Activated CD4-positive, alpha-beta T cell treated with anti-CD3 and anti-CD28 coated beads, Interleukin-2, amount 50 U/mL, for 4 hours (primary cell): ENCODE measurements at places on chromosomes 16 and 17.

GRCh38 chr16:11980136-11980844 is 3.8 kb downstream of the SNX29 start:
- DNase-seq = no peak

GRCh38 chr17:15431196-15431595 is 36.2 kb downstream of the CDRT4 start:
- no peak for DNase-seq

DNA sequence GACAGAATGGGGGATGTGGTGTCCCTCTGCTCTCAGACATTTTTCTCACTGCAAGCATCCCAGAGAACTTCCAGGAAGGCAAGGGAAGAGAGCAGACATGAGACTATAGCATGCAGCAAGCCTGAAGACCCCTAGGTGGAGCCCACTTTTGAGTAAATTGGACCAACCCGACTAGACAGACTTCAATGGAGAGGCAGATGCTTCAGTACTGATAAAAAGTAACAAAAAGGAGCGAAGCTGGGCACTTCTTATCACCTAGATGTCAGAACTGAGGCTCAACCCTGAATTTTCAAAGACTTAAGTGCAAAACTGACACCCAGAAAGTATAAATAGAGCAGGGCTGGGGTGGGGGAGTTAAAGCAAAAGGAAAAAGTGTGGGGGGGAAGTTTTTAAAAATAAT is 130.8 kb downstream of the PMP22 start:
- DNase-seq = no peak

- no peak for DNase-seq
These were observed 61.7 kb upstream of the ZNF469 start for GRCh38 chr16:88320947-88321634.

DNA sequence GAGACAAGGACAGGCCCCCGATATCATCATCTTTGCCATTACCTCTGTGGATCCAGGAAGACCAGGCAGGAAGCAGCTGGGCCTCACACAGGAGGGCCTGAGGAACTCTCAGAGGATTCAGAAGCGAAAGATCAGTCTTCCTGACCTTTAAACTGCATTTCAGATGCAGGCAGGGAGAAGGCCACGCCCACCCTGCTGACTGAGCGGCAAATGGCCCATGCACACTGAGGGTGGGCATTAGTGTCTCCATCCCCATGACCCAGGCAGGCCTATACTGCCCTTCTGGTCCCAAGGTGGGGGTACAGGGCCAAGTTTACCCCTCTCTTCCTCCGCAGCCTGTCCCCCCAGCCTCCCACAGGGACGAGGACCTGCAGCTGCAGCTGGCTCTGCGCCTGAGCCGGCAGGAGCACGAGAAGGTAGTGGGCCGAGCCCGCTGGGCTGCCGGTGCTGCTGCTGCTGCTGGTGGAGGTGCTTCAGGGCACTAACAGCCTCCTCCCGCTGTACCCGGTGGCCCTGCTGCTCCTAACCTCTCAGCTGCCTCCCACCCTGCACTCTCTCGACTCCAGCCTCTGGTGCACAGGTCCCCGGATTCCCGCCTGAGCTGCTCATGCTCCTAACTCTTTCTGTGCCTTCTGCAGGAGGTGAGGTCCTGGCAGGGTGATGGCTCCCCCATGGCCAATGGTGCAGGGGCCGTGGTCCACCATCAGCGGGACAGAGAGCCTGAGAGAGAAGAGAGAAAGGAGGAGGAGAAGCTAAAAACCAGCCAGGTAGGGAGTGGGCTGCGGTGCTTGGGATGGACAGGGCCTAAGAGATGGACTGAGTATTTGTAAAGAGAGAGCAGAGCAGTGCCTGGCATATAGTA is 6.2 kb downstream of the EPN3 start:
- DNase-seq = no peak

GRCh38 chr17:17166446-17166845 is 39.7 kb downstream of the PLD6 start:
- DNase-seq = no peak

- no peak for DNase-seq
These were observed 1.4 kb downstream of the MEIOB start for GRCh38 chr16:1870365-1871082.

DNA sequence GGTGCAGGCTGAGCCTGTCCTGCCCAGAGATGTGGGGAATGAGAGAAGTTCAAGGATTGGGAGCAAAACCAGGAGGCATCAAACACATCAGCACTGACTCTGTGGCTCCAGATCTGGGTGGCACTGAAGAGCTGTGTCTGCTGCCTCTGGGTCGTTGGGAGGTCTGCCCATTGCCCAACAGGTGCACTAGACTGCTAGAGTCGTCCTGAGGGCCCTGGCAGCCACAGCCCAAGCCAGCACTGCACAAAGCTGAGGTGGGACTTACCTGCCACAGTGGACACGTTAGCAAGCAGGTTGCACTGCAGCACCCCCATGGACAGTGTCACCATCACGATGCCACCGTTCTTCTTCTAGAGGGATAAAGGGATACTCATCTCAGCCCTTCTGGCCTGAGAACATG is 3.3 kb downstream of the DPEP3 start:
- DNase-seq = no peak

GRCh38 chr17:18257268-18257981 is 1.1 kb downstream of the FLII start:
- no peak for DNase-seq

- peak; percentile 52 for DNase-seq
These were observed 40.7 kb upstream of the ANKFY1 start for GRCh38 chr17:4304417-4305027.

- DNase-seq = no peak
These were observed 34.9 kb upstream of the ARL4D start for GRCh38 chr17:43363926-43364285.

GRCh38 chr16:31063843-31064611 is 10.0 kb downstream of the ZNF668 start:
- no peak for DNase-seq

GRCh38 chr17:30314474-30314873 is 19.4 kb downstream of the TMIGD1 start:
- DNase-seq = no peak

GRCh38 chr17:77188084-77189066 is 47.6 kb downstream of the SEC14L1 start:
- no peak for DNase-seq

- no peak for DNase-seq
These were observed 311.8 kb downstream of the CDH11 start for GRCh38 chr16:64809876-64810629.

DNA sequence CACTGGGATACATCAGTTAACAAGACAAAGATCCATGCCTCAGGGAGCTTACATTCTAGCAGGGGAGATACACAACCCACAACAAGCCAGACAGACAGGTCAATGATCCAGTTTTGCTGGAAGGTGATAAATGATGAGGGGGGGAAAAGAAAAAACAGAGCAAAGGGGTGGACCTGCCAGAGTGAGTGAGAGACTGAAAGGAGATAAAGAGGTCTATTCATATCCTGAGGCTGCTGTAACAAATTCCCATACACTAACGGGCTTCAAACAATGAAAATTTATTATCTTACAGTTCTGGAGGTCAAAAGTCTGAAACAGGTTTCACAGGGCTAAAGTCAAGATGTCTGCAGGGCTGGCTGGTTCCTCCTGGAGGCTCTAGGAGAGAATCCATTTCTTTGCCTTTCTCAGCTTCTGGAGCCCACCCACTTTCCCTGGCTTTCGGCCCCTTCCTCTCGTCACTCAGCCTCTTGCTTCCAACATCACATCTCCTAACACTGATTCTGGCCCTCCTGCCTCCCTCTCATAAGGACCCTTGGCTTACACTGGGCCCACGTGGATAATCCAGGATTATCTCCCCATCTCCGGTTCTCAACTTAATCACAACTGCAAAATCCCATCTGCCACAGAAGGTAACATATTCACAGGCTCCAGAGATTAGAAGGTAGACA is 81.5 kb downstream of the GAS7 start:
- DNase-seq = no peak

GRCh38 chr17:79341222-79341780 is 266.7 kb downstream of the ENGASE start:
- no peak for DNase-seq

DNA sequence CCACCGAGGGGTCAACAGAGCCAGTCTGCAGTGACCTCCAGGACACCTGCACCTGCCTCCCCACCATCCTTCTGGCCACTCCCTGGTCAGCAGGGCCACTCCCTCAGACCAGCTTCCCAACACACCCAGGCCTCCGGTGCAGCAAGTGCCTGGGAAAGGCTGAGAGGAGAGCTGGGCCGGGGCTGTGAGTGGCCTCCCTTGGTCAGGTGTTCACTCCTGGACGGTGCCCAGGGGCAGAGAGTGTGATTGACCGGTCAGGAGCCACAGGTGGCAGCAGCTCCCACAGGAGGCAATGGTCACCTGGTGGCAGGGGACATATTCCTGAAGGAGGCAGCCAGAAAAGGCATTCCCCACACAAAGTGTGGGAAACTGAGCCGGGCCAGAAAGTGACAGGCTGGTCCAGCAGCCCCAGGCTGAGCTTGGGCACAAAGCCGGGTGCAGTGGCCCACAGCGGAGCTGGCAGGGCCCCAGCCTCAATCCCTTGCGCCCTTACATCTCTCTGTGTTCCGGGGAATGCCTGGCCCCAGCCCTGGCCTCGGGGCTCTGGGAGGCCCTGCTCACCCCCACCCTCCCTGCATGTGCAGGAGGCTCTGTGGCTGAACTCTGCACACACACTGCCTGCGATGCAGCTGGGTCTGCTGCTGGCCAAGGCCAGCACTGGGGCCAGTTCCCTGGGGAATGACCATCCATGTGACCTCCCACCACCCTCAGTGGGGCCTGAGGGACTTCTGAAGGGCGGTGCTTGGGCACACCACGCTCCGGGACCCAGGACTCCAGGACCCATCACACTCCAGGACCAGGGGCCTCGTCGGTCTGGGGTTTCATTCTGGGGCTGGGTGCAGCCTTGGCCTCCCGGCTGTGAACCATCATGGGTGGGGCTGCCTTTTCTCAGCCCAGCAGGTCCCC is 1.2 kb upstream of the C17orf99 start:
- no peak for DNase-seq

DNA sequence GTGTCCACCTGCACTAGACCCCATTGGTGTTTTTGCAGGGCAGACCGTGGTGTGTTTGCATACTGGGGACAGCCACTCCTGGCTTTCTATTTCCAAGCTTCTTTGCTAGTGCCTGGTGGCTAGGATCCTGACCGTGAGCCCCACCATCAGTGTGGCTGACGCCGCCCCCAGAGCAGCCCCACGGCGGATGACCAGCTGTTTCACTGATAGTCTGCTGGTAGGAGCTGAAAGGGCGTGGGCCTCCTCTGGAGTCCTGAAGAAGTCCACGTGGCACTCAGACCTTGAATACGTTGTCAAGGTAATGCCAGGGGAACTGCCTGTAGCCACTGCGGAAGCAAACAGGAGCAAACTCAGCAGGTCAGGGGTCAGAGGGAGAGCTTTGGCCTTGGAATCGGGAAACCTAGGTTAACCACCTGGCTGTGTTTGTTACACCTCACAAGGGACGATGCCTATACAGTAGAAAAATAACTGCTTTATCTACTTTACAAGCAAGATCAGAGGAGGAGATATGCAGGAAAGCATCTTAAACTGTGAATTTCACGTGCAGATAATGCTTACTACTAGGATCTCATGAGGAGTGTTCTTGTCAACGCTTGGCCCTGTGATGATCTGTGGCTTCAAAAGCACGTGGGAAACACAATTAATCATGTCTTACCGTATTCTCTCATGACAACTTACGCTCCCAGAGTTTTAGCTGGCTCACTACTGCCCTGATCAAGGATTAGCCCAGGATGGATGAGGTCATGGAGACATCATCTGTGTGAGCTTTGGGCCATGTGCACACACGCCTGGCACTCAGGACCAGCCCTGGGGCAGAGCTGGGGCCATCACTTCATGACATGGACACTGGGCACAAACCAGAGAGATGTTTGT is 30.3 kb downstream of the ALDH3A2 start:
- no peak for DNase-seq

GRCh38 chr17:63249256-63250004 is 196.7 kb downstream of the CYB561 start:
- no peak for DNase-seq

GRCh38 chr17:74923538-74924249 is 379 bp upstream of the OTOP2 start:
- DNase-seq = peak; percentile 61

DNA sequence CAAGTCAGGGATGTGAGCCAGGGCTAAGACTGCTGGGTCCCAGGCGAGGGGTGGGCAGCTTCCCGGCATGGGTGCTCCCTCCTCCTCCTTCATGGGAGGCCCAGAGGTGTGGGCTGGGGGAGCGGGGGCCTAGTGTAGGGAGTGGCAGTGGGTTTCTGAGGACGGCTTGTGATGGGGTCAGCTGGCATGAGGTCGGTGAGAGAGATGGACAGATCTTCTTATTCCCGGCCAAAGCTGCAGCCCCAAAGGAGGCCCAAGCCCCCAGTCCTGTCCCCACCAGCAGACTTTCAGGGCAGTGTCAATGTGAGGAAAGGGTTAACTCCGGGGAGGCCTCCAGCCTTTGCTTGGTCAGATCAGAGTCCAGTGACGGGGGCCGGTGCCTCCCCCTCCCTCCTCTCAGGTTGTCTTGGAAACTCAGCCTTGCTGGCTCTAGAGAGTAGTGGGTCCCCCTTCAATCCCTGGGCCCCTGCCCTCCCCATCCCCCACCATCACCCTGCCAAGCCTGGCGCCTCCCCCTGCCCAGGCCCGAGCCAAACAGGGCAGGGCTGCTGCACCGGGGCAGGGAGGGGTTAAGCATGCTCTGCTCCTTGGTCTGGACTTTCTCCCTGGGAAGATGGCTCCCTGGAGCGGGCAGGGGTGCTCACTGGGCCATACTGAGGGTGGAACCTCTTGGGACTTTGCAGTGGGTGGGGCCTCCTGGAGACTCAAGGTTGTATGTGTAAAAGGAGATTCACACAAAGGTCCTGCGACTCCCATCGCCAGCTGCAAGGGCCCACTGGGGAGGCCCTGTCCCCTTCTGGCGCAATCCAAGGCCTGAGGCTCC is 12.4 kb downstream of the NAT9 start:
- no peak for DNase-seq
